Daoy (cell line): ENCODE measurements at places on chromosomes 4 and X. TPM values are rescaled to one million over a fixed set of nuclear protein-coding genes. Genes with fewer than 3 reads are reported as not detected.

- DNase-seq: peak; percentile 71
Measured at GRCh38 chr4:153221783-153222706, 17.8 kb downstream of the TRIM2 start.

DNA sequence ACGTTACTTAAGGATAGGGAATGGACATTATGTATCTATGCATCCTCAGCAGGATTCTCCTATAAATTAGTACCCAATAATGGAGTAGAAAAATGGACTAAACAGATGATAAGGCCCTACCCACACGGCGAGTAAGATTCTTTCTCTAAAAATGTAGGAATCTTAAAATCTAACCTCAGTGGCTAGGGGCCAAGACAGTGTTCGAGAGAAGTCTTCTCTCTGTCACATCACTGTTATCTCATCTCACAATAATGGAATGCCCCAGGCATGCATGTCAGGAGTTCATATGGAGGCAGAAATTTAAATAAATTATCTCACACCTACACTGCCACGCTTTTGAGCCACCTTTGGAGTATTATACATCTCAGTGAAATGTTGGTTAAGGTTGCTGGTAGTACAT, 132.9 kb downstream of the LDB2 start:
- DNase-seq: no peak

DNA sequence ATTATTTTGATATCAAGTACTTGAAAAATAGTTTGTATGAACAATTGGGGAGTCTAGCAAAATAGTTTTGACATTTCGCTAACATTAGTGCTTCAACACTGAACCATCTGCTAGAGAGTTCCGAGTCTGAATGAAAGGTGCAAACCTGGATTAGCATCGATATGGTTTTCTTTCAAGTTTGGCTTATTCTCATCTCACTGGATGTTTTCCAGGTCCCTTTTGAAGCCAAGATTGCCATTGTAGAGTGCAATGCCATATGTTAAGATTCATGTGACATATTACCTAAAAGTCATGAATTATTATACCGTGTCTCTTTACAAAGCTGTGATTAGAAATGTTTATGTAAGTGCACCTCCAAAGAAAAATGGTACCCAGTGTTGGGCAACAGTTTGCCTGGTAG, 36.8 kb upstream of the NAA11 start:
- DNase-seq: no peak

DNA sequence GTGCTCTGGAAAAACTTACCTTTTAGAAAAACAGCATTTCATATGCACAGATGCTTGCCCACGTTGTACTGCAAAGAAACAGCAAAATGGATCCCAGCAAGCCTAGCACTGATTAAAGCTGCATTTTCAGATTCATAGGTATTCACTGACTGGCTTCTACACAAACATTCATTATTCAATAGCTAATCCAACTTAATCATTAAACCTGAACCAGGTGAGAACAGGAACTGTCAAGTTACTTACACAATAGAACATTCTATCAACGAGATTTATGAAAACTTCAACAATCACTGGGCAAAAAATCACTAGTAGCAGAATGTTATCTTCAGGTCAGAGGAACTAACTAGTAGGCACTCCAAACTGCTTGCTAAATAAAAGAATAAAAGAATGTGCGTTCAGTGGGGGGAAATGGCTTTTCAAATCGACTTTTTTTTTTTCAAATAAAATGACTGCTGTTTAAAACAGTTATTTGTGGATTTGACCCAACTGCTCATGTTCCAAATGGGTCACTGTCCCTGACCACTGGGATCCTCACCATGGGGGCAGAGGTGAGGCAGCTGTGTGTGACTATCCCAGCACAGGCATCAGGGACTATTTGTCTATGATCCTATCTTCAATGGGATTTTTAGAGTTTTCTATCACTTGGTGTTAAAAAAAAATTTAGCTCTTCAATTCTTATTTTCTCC, 42.3 kb downstream of the STX18 start:
- no peak for DNase-seq

- DNase-seq: no peak
Measured at GRCh38 chr4:154367659-154368058, 123.9 kb downstream of the DCHS2 start.

- peak; percentile 5 for DNase-seq
Measured at GRCh38 chr4:26223155-26223554, 97.7 kb upstream of the RBPJ start.

DNA sequence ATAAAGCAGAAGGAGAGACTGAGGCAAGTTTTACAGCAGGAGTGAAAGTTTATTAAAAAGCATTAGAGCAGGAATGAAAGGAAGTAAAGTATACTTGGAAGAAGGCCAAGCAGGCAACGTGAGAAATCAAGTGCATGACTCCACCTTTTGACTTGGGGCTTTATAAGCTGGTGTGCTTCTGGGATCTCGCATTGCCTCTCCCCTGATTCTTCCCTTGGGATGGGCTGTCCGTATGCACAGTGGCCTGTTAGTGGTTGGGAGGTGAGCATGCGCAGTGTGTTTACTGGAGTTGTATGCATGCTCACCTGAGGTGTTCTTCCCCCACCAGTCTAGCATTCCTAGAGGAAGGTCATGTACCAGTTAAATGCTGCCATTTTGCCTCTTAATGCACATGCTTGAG, 29.1 kb upstream of the C1QTNF7 start:
- DNase-seq: no peak

- DNase-seq: no peak
Measured at GRCh38 chrX:136546371-136546781, 14.4 kb downstream of the VGLL1 start.

DNA sequence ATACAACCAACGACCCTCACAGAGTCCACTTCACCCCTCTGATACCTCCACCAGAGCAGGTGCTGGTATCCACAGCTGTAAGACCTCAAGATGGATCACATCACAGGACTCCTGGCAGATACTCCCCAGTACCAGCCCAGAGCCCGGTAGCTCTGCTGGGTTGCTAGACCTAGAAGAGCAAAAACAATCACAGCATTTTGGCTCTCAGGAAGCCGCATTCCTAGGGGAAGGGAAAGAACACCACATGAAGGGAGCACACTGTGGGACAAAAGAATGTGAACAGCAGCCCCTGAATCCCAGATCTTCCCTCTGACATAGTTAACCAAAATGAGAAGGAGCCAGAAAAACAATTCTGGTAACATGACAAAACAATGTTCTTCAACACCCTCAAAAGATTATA, 303.1 kb upstream of the GRIA3 start:
- DNase-seq: no peak

- no peak for DNase-seq
Measured at GRCh38 chr4:14835288-14835687, 167.0 kb upstream of the CPEB2 start.

DNA sequence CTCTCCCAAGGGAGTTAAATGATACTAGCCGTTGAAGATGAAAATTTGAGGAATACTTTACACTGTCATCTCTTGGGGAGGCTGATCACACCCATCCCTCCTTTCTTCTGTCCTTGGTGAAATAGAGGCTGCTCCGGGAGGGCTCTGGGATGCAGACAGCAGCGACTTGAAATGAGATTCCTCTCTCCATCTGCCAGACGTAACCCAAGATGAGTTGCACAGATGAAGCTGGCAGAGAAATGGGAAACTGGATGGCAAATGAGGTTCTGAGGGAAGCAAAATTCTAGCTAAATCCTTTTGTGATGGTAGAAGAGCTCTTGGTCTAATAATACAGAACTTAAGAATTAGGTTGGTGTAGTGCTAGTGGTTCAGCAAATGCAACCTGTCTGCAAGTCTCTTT, 201.4 kb downstream of the AASDH start:
- no peak for DNase-seq

DNA sequence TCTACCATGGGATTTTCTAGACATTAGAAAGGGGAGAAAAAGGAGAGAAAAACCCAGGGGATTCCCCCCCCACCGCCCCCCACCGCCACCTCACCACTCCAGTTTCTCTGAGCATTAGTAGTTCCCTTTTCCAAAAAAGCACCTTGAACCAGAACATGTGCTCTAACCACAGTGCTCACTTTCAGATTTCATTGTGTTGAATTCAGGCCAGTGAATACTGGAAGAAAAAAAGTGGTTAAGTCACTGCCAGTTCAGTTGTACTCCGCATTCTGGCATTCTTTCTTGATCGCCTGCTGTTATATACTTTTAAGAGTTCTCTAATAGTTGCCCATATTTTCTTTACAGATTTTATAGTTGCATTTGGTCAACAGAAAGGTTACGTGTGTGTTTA, 40.9 kb downstream of the JADE3 start:
- DNase-seq: no peak

- DNase-seq: no peak
Measured at GRCh38 chr4:74391346-74391745, 26.4 kb downstream of the EREG start.

DNA sequence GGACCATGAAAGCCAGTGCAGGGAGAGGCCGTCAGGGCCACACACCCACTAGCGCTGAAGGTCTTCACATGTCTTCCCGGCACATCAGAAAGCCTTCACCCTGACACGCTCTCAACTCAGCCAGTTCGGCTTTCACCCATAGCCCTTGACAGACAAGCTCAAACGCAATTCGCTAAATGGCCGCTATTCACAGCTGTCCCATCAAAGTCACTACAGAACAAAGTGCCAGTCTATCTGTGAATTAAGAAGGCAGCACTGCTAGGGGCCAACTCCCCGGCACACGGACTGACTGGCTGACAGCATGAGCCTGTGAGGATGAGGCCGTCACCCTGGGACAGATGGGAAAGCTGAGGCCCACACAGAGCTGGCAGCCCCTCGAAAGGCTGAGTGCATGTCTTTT, 45.7 kb downstream of the ACOX3 start:
- DNase-seq: no peak

- no peak for DNase-seq
Measured at GRCh38 chrX:123277347-123277746, 93.3 kb downstream of the GRIA3 start.

DNA sequence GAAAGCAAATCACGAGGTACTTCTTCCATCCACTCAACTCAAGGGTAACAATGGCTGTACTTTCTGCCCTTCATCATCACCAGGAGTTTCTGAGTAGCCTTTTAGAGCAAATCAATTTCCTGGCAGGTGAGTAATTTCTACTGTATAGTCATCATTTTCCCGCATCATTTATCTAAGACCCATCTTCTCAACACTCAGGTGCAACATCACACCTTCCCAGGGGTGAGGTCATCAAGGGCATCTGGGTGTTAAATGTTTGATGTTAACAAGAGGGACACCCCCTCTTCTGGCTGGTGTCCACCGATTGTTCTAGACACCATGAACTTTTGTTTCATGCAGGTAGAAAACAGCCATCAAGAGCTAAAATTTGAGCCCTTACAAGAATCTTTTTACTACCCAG, 313.4 kb upstream of the MAGEB2 start:
- DNase-seq: no peak

- peak; percentile 34 for DNase-seq
Measured at GRCh38 chr4:7593646-7594412, 159.1 kb upstream of the PSAPL1 start.

- DNase-seq: no peak
Measured at GRCh38 chr4:68748181-68748991, 67.4 kb upstream of the UGT2B10 start.

DNA sequence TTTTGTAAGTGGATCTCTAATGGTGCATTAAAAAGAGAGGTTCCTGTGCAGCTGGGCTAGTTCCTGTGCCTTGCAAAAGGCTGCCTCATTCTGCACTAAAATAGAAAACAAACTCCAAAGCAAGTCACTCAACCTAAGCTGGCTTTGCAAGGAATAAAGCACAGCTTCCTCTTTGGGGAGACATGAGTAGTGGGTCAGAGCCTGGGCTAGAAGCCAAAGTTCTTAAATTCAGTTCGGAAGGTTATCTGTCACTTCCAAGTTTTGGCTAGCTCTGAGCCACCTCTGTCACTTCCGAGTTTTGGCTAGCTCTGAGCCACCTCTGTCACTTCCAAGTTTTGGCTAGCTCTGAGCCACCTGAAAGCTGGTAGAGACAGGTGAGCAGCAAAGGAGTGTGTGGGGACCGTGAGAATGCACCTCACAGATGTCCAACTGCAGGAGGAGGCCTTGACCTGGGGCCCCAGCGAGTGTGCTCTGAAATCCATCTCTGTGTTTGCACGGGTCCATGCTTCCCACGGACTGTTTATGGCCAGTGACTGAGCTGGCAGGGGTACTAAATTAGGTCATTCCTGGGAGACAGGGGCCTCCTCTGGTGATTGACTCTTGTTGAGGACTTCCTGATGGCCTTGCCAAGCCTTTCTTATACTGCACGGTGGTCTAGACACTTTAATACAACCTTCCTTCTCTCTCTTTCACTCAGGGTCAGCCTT, 36.4 kb upstream of the MAMLD1 start:
- peak; percentile 12 for DNase-seq

GRCh38 chr4:8023696-8024033, 84.0 kb upstream of the AFAP1 start:
- no peak for DNase-seq

DNA sequence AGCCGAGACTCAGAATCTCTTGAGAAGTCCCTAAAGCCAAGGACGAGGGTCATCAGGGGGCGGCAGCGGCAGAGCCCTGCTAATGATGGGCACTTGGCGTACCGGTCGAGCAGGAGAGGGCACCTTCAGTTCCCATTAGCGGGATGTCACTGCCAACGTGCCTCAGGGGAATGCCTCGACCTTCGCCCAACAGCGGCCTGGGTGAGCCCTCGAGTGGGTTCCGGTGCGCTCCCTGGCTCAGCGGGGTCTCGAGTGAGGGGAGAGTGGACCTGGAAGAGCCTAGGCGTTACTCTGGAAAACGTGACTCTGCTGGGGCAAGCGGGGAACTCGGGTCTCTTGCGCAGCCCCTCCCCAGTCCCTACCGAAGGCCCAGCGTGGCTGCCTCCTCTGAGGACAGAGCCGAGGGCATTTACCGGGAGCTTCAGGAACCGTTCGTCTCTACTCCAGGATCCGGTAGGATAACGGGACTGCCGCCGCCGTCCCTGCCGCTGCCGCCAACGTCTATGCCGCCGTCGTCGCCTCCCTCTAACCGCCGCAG, 36.9 kb downstream of the PGRMC1 start:
- DNase-seq: no peak

- no peak for DNase-seq
Measured at GRCh38 chrX:42188730-42189129, 265.4 kb upstream of the CASK start.

GRCh38 chr4:142211444-142211843, 575.1 kb downstream of the IL15 start:
- DNase-seq: no peak

DNA sequence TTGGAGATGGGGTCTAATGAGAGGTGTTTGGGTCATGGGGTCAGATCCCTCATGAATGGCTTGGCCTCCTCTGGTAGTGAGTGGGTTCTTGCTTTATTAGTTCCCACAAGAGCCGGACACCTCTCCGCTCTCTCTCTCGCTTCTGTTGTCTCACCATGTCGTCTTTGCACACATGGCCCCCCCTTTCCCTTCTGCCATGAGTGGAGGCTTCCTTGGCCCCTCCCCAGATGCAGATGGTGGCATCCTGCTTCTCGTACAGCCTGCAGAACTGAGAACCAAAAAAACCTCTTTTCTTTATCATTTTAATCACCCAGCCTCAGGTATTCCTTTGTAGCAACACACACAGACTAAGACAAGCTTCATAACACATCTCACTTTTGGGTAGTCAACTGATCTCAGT, 49.6 kb upstream of the SPRY1 start:
- no peak for DNase-seq

GRCh38 chrX:81206476-81206875, 4.6 kb downstream of the SH3BGRL start:
- no peak for DNase-seq

Gene LDOC1
- 1.0 and 1.7 TPM in 2 replicates for total RNA-seq

Gene FGG
- total RNA-seq: not detected in 2 replicates

Gene IGSF1
- 1.4 and 1.6 TPM in 2 replicates for total RNA-seq

Gene TRIML2
- total RNA-seq: 0.23 and 0.77 TPM in 2 replicates

Gene BEX5
- total RNA-seq: 2.1 and 6.5 TPM in 2 replicates

Gene UGT2B11
- not detected in 2 replicates for total RNA-seq

Gene SRPX2
- total RNA-seq: 21.7 and 30.6 TPM in 2 replicates

Gene MGAT4D
- total RNA-seq: not detected in 2 replicates

Gene ADAM29
- not detected in 2 replicates for total RNA-seq

Gene TIMP1
- 97.1 and 133 TPM in 2 replicates for total RNA-seq

Gene PASD1
- 0.17 and 1.5 TPM in 2 replicates for total RNA-seq
